Activated CD4-positive, alpha-beta T cell treated with anti-CD3 and anti-CD28 coated beads, Interleukin-2, amount 10 ng/mL, durations not matched to agents 7 days and 5 days (primary cell): ENCODE measurements at places on chromosomes 6 and 20. TPM values are rescaled to one million over a fixed set of nuclear protein-coding genes. Genes with fewer than 3 reads are reported as not detected.
A peak's percentile ranks its signal among the peaks of the same experiment; 100 is the strongest.

Gene ENPP1
- total RNA-seq = 0.10 TPM

GRCh38 chr6:135062735-135063134, 8.1 kb upstream of the HBS1L start:
- H3K4me1 ChIP-seq = peaks cover 3% of the 10 kb centered on the region
- no peak for DNase-seq
- H3K27ac ChIP-seq = no peak overlapping the region
- H3K36me3 ChIP-seq = no peaks in the 10 kb centered on the region
- no peak overlapping the region for H3K4me3 ChIP-seq
- peaks cover 7% of the 10 kb centered on the region for H3K27me3 ChIP-seq

GRCh38 chr6:33772902-33773472, 15.9 kb downstream of the LEMD2 start:
- DNase-seq = no peak
- H3K27ac ChIP-seq = no peak overlapping the region
- peaks cover 35% of the 10 kb centered on the region for H3K36me3 ChIP-seq
- no peak overlapping the region for H3K4me3 ChIP-seq
- H3K27me3 ChIP-seq = no peaks in the 10 kb centered on the region

Gene HS3ST5
- total RNA-seq = not detected

Gene CLIC5
- 3.8 TPM for total RNA-seq

Gene CST5
- not detected for total RNA-seq

GRCh38 chr6:45045253-45045601, 282.9 kb upstream of the RUNX2 start:
- H3K27me3 ChIP-seq = no peaks in the 10 kb centered on the region
- DNase-seq = no peak
- no peak overlapping the region for H3K4me3 ChIP-seq
- H3K36me3 ChIP-seq = peaks cover 6% of the 10 kb centered on the region
- peaks cover 18% of the 10 kb centered on the region for H3K4me1 ChIP-seq

DNA sequence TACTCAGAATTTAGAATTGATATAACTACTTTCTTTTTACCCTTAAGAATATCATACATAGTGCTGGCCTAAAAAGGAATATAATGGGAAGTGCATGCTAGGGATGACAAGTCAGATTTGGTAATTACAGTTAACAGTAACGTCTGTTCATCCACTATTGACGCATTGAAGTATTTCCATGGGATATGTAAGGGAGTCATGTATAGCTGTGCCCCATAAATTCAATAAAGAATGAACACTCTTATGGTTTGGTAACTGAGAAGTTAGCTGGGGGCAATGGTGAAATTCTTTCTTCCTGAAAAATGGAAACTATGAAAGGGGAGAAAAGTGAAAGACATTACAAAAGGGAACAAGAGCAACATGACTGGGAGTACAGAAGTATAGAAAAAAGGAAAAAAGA, 2.6 kb upstream of the COL19A1 start:
- H3K27me3 ChIP-seq = peaks cover 53% of the 10 kb centered on the region
- H3K27ac ChIP-seq = no peak overlapping the region
- H3K4me3 ChIP-seq = no peak overlapping the region
- no peak for DNase-seq
- H3K36me3 ChIP-seq = no peaks in the 10 kb centered on the region
- H3K4me1 ChIP-seq = peaks cover 13% of the 10 kb centered on the region

DNA sequence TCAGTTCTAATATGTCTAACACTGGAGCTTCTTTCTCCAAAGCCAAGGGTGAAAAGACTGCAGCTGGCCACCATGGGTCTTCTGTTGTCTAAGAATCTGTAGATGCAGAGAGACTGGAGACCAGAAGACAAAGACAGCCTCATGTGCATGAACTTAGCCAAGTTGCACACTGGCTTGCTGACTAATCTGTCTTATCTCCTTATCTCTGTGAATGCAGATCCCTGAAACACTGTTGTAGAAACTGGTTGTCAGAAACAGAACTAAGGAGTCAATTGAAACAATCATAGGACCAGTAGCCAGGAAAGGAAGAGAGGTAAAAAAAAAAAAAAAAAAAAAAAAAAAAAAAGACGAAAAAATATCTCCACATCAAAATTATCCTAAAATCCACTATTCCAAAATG, 109.7 kb downstream of the BFSP1 start:
- DNase-seq = no peak
- H3K4me3 ChIP-seq = no peak overlapping the region
- H3K4me1 ChIP-seq = no peaks in the 10 kb centered on the region
- no peaks in the 10 kb centered on the region for H3K36me3 ChIP-seq

GRCh38 chr6:15444881-15445280, 199.0 kb downstream of the JARID2 start:
- no peak overlapping the region for H3K4me3 ChIP-seq
- peaks cover 3% of the 10 kb centered on the region for H3K36me3 ChIP-seq
- H3K27me3 ChIP-seq = no peaks in the 10 kb centered on the region
- H3K4me1 ChIP-seq = peaks cover 68% of the 10 kb centered on the region
- H3K27ac ChIP-seq = peak overlapping the region; percentile 47

GRCh38 chr20:40341561-40341960, 347.5 kb downstream of the MAFB start:
- H3K27me3 ChIP-seq = no peaks in the 10 kb centered on the region
- no peaks in the 10 kb centered on the region for H3K36me3 ChIP-seq
- H3K27ac ChIP-seq = no peak overlapping the region
- no peaks in the 10 kb centered on the region for H3K4me1 ChIP-seq

- H3K4me1 ChIP-seq = no peaks in the 10 kb centered on the region
- no peak overlapping the region for H3K4me3 ChIP-seq
- H3K27me3 ChIP-seq = peaks cover 3% of the 10 kb centered on the region
- H3K27ac ChIP-seq = no peak overlapping the region
- DNase-seq = no peak
Measured at GRCh38 chr20:51198238-51198637, 175.3 kb upstream of the KCNG1 start.

Gene HSD17B8
- 13.6 TPM for total RNA-seq

Gene AURKA
- total RNA-seq = 73.6 TPM

Gene TNF
- total RNA-seq = 47.1 TPM

DNA sequence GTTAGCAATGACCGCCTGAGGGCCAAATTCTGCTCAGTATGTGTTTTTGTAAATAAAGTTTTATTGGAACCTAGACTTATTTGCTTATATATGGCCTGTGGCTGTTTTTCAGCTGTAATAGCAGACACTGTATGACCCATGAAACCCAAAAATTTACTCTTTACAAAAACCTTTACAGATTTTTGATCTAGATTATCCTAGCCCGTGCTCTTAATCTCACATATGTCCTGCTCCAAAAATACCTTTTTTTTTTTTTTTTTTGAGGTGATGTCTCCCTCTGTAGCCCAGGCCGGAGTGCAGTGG, 148.0 kb upstream of the ZNF217 start:
- no peaks in the 10 kb centered on the region for H3K36me3 ChIP-seq
- no peaks in the 10 kb centered on the region for H3K27me3 ChIP-seq
- H3K4me1 ChIP-seq = peaks cover 55% of the 10 kb centered on the region
- no peak for DNase-seq
- no peak overlapping the region for H3K4me3 ChIP-seq

DNA sequence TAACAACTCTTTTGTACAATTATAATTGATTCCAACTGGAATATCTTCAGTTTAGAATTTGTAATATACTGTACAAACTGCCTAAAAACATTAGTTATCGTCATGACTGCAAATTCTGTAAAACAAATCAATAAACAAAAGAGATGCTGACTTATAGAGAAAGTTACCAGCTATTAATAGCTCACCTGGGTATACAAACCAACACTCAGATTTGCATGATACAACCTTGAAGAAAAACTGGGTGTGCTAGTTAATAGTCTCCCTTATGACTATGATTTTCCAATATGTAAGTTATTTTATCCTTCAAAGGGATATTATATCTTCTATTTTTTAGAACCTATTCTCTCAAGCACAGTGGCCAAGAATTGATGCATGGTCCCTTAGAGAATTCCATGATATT, 698.5 kb downstream of the FRK start:
- no peak for DNase-seq
- H3K4me1 ChIP-seq = no peaks in the 10 kb centered on the region
- no peaks in the 10 kb centered on the region for H3K27me3 ChIP-seq
- no peak overlapping the region for H3K4me3 ChIP-seq
- H3K27ac ChIP-seq = no peak overlapping the region
- H3K36me3 ChIP-seq = no peaks in the 10 kb centered on the region

- peaks cover 43% of the 10 kb centered on the region for H3K27me3 ChIP-seq
- H3K4me3 ChIP-seq = no peak overlapping the region
- H3K27ac ChIP-seq = no peak overlapping the region
- no peaks in the 10 kb centered on the region for H3K4me1 ChIP-seq
Measured at GRCh38 chr20:32034581-32035425, 17.2 kb upstream of the HCK start.

Gene TMC2
- total RNA-seq = not detected

- no peak overlapping the region for H3K27ac ChIP-seq
- H3K36me3 ChIP-seq = no peaks in the 10 kb centered on the region
- H3K4me1 ChIP-seq = peaks cover 7% of the 10 kb centered on the region
- DNase-seq = no peak
- H3K4me3 ChIP-seq = no peak overlapping the region
Measured at GRCh38 chr20:51354769-51355319, 187.7 kb downstream of the NFATC2 start.

DNA sequence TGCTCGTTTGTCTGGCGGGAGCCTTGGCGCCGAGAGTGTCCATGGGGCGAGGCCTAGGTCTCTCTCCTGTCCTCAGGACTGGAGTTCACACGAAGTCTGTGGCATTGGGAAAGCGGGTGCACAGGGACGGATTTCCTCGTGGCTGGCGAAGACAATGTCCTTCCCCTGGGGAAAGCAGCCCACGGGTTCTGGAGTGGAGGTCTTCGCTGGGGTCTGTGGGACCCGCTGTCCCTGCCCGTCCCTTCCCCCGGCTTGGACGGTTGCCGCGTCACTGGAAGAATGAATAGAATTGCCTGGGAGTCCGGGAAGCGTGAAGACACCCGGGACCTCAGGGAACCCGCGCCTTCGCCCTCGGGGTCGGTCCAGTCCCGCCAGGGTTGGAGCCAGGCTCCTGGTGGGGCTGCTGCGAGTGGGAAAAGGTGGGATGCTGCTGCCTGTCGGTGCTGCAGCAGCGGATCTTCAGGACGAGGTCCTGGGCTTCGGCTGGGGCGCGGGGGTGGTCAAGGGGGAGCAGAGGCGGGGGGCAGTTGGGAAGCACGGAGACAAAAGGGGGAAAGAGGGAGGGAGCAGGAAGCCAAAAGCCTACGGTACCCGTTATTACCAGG, 441.8 kb upstream of the DEFB115 start:
- H3K27me3 ChIP-seq = no peaks in the 10 kb centered on the region
- no peak overlapping the region for H3K4me3 ChIP-seq
- H3K4me1 ChIP-seq = no peaks in the 10 kb centered on the region
- no peak for DNase-seq
- no peak overlapping the region for H3K27ac ChIP-seq
- peaks cover 2% of the 10 kb centered on the region for H3K36me3 ChIP-seq

- no peak overlapping the region for H3K27ac ChIP-seq
- no peaks in the 10 kb centered on the region for H3K27me3 ChIP-seq
- no peak for DNase-seq
- H3K36me3 ChIP-seq = no peaks in the 10 kb centered on the region
- H3K4me3 ChIP-seq = no peak overlapping the region
Measured at GRCh38 chr20:36493051-36493800, 48.1 kb upstream of the MYL9 start.

DNA sequence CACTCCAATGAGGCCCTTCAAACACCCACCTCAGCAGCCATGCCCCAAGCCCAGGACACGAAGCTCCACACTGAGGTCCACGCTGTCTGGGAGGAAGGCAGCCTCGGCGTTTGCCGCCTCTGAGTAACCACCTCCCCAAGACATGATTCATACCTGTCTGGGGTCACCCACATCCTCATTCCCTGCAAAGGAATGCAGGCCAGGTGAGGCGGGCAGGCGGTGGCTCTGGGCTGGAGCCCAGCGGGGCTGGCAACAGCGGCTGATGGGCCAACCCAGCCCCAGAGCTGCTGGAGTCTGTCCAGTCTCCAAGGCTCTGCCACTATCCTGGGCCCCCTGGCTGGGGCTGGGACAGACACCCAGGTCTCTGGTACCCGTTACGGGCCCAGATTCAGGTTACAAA, 14.8 kb downstream of the PMEPA1 start:
- no peak overlapping the region for H3K4me3 ChIP-seq
- H3K27me3 ChIP-seq = no peaks in the 10 kb centered on the region
- DNase-seq = no peak

Gene SERPINB1
- 62.8 TPM for total RNA-seq

Gene GPLD1
- total RNA-seq = 0.15 TPM

DNA sequence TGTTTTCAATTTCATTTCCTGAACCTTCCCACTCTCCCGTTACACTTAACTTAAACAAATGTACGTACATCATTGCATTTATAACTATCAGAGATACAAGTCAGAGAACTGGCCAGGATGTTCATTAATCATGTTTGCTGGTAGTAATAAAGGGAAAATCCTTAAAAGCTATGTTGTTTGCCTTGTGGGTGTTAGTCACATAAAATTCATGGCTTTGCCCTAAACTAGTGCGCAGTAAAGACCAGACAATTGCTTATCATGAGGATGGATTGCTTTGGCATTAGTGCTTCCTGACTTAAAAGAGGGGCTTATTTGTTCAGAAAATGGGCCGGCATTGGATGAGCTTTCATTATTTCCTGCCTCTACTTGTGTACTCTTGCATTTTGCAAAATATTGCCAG, 1037.3 kb upstream of the FLRT3 start:
- H3K27ac ChIP-seq = no peak overlapping the region
- DNase-seq = no peak
- H3K4me1 ChIP-seq = no peaks in the 10 kb centered on the region

DNA sequence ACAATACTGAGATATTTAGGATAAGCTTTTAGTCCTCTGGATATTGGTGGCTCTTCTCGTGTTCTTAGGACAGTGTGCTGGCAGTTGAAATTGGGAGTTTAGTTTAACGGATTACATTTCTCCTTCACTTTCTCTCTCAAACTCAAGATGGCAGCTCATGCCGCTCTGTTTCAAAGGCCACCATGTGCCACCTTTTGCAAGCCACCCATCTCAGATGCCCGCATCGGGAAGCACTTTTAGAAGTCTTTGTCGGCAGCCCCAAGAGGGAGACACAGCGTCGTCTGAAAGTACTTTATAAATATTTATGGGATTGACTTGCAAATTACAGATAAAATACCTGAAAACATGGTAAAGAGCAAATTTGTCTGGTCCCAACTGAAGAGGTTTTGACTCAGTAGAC, 73.5 kb downstream of the DOK5 start:
- no peaks in the 10 kb centered on the region for H3K4me1 ChIP-seq
- no peaks in the 10 kb centered on the region for H3K27me3 ChIP-seq
- no peak overlapping the region for H3K27ac ChIP-seq
- no peaks in the 10 kb centered on the region for H3K36me3 ChIP-seq

DNA sequence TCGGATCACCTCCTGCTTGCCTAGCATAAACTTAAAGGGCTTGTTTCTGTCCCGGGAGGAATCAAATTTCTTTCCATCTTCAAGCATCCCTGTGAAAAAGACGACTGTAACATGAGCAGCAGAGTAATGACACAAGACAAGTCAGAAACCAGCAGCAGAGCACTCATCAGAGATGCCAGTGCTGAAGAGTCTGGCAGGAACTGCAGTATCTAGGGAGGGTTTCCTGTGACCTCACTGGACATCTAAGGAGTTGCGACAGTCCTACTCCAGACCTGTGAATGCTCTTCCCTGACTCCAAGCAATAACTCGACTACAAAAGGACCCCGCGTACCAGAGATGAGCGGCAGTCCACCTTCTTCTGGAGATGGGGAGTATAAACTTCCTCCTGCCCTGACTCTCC, 17.3 kb downstream of the FKBP1A start:
- H3K4me1 ChIP-seq = peaks cover 81% of the 10 kb centered on the region
- H3K27me3 ChIP-seq = no peaks in the 10 kb centered on the region
- no peak overlapping the region for H3K4me3 ChIP-seq
- peaks cover 61% of the 10 kb centered on the region for H3K36me3 ChIP-seq
